Stimulated activated CD4-positive, alpha-beta T cell treated with anti-CD3 and anti-CD28 coated beads, TNF-alpha, amount 100 ng/mL, for 4 hours (primary cell): ENCODE measurements at places on chromosomes 13 and 19.

DNA sequence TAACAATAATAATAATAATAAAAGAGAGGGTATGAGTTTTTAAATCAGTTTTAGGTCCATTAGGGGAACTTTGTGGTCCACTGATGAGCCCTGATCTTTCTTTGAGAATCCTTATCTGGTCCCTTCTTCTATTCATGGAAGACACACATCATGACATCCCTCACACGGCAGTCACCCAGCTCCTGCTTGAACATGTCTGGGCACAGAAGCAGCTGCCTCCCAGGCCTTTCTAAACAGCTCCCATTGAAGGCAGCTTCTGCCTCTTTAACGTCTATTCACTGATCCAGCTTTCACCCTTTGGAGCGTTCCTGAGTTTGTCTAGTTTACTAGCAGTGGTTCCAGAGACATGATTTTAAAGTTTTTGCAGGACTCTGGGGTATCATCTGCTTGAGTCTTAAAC is 42.6 kb upstream of the STK24 start:
- DNase-seq, result no peak

DNA sequence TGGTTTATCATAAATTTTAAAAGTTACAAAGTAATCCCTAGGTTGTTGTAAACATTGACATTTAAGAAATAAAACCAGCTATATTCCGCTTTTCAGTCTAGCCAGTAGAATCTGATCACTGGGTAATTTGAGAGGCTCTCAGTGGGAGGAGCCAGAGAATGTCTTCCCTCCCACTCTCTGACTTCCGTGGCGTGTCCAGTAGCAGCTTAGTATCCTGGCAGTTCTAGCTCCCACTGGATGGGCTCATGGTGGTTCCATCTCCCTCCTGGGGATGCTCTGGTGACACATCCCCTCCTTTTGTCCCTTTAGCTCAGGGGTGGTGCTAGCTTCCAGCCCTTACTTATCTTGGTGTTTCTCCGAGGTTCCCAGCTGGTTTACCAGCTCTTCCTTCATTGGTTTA is 34.5 kb downstream of the MTUS2 start:
- DNase-seq, result no peak

GRCh38 chr13:44147233-44147632 is 226.4 kb upstream of the SERP2 start:
- DNase-seq, result no peak

- DNase-seq, result no peak
Observed at GRCh38 chr13:109416001-109416400, 370.4 kb downstream of the IRS2 start.

DNA sequence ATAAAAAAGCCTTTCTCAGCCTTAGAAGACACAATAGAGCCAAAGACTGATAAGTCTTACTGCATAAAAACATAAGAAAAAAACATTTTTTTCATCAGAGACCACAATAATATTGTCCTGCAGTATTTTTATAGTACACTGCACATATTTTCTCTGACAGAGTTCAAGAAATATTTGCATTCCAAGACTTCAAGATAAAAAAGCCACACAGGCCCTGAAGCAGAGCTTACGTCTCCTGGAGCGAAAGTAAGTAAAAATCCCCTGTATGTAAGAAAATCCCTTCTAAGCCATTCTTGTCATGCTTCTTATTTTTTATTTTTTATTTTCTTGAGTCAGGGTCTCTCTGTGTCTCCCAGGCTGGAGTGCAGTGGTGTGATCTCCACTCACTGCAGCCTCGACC is 755.9 kb downstream of the LIG4 start:
- no peak for DNase-seq

DNA sequence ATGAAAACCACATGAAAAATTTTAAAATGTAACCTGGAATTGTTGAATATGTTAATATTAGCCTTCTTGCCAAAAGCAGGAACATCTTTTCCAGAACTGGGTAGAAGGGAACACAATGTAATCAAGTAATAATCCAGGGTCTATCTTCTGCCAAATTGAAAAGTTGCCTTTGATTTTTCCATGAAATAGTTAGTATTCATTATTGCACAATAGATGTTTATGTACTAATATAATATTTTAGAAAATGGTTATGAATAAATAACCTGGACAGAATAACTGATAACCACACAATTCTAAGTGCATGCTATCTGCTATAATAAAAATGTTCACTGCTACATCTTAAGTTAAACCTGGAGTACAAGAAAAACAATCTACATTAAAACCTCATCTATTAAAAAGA is 802.3 kb downstream of the LIG4 start:
- DNase-seq, result no peak

DNA sequence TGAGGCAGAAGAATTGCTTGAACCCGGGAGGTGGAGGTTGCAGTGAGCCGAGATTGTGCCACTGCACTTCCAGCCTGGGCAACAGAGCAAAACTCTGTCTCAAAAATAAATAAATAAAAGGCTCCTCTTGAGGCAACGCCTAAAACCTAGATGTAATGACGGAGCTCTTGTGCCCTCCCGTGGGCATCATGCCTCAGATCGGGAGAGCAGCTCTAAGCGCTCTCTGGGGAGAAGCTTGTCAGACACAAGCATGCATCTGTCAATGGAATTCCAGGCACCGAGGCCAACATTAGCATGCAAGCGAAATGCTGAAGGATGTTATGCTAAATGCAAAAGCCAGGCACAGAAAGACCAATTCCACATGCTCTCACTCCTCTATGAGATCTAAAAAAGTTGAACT is 45.6 kb upstream of the MRI1 start:
- no peak for DNase-seq

- no peak for DNase-seq
Observed at GRCh38 chr13:107852072-107852471, 363.3 kb downstream of the LIG4 start.

DNA sequence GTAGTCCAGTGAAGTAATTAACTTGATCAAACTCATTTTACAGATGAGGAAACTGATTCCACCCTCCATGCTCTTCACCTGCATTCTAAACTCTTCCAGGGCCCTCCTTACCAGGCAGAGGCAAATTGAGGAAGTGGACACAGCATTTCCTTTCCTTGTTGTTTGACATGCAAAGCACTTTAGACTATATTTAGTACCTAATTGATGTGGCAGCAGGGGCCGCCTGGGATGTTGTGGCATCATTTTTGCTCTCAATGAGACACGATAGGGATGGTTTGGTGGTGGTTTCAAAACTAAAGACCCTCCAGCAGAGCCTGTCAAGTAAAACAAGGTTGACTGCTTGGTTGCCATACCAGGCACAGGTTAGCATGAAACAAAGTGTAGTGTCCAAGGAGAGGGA is 7.9 kb downstream of the SIPA1L3 start:
- no peak for DNase-seq

- no peak for DNase-seq
Observed at GRCh38 chr19:29928831-29929230, 13.2 kb upstream of the URI1 start.

GRCh38 chr13:46369506-46370277 is 17.4 kb downstream of the RUBCNL start:
- DNase-seq, result no peak

- no peak for DNase-seq
Observed at GRCh38 chr13:37442996-37443395, 155.6 kb downstream of the POSTN start.

GRCh38 chr13:30049692-30050091 is 199.3 kb upstream of the UBL3 start:
- DNase-seq, result no peak

GRCh38 chr19:3457528-3458228 is 22.6 kb downstream of the SMIM24 start:
- DNase-seq, result no peak

- DNase-seq, result no peak
Observed at GRCh38 chr19:35767288-35768081, 7.9 kb upstream of the ARHGAP33 start.

DNA sequence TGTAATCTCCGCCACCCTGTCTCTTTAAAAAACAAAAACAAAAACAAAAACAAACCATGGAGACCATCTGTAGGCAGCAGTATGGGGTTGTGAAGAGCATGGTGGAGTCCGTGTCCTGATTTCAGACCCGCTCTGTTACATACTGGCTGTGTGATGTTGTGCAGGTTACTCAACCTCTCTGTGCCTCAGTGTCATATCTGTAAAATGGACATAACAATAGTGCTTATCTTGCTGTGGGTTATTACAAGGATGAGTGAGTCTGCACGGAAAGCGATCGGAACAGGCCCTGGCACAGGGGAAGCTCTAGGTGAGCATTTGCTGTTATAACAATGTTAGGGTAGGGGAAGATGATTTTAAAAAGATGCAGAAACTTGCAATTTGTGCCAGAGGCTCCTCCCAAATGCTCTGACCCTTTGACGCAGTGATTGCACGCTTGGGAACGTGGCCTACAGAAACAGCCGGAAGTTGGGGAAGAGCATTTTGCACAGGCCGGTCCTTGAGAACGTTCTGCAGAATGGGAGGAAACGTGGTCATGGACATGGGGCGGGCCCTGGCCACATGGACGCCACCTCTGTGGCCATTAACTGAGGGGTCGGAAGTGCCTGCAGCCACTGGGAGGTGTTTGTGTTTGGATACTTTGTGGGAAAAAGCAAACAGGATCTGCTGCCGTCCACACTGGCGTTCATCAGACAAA is 15.7 kb upstream of the SELENOW start:
- no peak for DNase-seq

DNA sequence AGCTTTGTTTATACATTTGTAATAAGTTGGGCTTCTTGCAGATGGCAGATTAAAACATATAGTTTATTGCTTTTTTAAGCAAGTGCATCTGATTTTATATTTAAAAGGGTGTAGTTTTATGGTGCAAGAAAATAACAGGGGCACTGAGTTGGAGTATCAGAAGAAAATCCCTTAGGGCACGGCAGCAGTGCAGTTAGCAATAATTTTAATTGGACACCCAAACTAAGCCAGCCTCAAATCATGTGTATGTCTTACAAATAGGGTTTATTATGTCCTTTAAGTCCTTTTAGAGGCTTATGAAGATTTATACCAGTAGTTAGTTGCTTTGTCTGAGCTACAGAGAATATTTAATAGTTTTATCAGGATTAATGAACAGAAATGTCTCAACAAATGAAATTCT is 57.5 kb downstream of the GPC6 start:
- no peak for DNase-seq

DNA sequence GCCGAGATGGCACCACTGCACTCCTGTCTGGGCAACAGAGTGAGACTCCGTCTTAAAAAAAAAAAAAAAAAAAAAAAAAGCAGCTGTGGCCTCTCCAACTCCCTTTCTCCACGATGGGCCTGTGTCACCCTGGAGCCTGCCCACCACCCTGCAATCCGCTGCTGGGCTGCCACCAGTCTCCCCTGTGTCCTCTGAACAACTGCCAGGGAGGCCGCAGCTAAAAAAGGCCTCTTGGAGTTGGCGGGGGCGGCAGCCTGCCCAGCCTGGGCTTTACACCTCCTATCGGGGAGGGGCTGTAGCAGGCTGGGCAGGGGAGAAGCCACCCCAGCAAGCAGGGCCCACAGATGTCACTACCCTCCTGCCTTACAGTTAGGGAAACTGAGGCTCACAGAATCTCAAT is 3.5 kb downstream of the CDC37 start:
- DNase-seq, result no peak

- DNase-seq, result no peak
Observed at GRCh38 chr19:5665781-5666513, 14.4 kb downstream of the MICOS13 start.

DNA sequence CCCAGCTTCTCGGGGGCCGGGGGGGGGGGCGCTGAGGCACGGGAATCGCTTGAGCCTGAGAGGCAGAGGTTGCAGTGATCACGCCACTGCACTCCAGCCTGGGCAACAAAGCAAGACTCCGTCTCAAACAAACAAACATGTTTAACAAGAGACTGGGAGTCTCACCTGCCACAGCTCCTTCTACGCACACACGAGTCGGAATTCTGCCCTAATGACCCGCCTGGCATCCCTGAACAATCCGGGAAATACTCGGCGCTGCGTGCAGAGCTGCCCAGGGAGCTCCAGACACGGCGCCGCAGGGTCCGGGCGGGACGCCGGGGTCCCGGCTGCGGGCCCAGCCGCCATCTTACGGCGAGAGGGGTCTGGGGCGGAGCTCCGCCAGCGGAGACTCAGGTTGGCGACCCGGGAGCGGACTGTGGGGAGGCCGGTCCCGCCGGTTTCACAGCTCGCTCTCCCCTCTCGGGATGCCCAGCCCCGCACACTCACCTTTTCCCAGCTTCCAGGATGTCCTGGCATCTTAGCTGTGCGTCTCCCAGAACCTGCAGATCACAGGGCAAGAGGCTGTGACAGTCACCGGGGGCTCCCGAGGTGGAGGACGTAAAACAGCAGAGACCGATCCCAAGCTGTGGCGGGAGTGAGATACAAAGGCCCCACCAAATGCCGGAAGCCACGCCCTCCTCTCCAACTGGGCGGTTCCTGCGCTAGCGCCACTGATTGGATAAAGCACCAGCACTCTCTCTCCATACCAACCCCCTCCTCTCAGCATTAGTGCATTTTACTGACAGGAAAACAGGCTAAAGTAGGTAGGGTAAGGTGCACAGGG is 23.6 kb upstream of the ZNF724 start:
- peak; percentile 88 for DNase-seq

DNA sequence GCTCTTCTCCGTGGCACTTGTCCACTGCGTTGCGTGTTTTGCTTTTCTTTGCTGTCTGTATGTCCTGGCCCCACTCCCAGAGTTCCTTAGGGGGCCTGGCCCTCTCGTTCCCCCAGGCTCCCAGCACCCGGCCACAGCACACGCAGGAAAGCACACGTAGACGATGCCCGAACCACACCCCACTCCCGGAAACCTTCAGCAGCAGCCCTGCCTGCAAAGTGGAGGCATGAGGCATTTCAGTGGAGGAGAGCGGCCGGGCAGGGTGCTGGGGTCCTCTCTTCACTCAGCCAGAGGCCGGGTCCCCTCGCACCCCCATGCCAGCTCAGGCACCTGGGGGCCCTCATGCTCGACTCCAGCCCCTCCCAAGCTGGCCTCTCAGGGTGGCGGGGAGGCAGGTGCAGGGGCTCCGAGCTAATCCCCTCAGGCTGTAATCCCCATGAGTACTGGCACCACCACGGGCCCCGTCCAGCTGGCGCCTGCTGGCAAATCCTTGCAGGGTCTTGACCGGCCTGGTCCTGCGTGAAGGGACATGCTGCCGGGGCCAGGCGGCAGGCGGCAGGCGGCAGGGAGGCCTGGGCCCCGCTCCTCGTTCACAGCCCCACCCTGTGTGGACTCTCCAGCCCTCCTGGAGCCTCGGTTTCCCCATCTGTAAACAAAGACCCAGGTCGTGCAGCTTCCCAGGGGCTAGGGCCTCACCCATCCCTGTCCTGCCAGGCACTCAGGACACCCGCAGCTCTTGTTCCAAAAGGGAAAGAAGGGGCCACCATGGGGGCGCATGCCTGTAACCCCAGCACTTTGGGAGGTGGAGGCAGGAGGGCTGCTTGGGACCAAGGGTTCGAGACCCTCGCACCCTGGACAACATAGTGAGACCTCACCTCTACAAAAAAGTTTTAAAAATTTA is 7.0 kb downstream of the PIP5K1C start:
- no peak for DNase-seq

- DNase-seq, result no peak
Observed at GRCh38 chr13:78309497-78310180, 293.7 kb downstream of the POU4F1 start.

GRCh38 chr13:39823063-39823713 is 167.7 kb downstream of the COG6 start:
- DNase-seq, result no peak
